Lower leg skin (tissue), 4 donors: ENCODE measurements at places on chromosomes 11 and 22. TPM values are rescaled to one million over a fixed set of nuclear protein-coding genes. Genes with fewer than 3 reads are reported as not detected.

DNA sequence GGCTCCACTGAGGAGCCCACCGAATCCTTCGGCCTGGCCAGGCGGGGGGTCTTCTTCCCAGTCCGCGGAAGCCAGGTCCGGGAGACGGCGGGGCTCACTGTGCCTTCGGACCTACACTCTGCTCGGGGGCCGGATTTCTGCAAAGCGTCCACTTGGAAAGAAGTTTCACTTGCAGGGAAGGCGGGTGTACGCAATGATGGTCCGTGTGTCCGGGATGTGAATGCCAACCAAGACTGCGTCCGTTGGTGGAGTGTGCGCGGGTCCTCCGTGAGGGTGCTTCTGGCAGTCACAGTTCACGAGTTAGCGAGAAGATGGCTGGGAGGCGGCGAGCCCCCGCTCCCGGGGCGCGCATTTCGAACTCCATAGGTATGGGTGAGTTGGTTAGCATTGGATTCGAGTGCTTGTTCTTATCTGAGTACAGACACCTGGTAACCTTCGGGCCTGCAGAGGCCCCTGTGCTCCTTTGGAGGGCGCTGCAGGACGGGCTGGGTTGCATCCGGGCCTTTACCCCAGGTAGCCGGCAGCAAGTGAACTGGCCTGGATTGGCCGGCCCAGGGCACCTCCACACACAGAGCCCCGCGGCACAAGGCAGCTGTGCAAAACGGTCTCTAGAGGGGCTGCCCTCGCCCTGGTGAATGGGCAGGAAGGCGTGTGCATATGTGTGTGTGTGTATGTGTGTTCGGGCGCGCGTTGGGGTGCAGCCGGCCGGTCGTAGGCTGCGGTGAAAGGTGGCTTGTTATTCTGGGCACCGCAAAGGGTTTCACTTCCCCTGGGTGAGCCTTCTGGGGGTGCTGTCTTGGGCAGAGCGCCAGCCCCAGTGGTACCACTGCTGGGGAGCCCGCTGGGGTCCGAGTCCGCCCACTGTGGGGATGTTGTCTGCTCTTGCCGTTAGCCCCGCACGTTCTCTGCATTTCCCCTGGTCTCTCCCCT lies 13.3 kb upstream of the CYP2R1 start:
- DNase-seq, result peak; percentile 87

SULT4A1 gene
- total RNA-seq, result not detected

OR4A16 gene
- not detected for total RNA-seq

NRGN gene
- 0.84 TPM for total RNA-seq

- DNase-seq, result no peak
Observed at GRCh38 chr11:27673979-27674663, 26.1 kb downstream of the BDNF start.

DNA sequence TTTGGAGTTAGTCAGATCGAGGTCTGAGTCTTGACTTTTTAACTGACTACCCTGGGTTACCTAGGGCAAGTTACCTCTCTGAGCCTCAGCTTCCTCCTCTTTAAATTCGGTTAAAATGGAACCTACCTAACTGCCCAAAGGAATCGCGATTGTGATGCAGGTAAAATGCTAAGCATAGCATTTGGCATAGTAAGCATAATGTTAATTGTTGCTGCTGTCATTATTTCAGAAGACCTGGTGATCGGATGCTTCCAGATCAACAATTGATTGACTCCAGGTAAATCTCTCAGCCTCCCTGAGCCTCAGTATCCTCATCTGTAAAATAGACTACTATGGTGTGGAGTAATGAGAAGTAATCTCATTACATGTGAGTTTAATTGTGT lies 550 bp upstream of the SLC43A1 start:
- DNase-seq, result no peak

GRCh38 chr11:120465921-120466534 lies 45.5 kb upstream of the GRIK4 start:
- DNase-seq, result no peak

- DNase-seq, result no peak
Observed at GRCh38 chr11:110061296-110061695, 31.9 kb upstream of the ZC3H12C start.

DNA sequence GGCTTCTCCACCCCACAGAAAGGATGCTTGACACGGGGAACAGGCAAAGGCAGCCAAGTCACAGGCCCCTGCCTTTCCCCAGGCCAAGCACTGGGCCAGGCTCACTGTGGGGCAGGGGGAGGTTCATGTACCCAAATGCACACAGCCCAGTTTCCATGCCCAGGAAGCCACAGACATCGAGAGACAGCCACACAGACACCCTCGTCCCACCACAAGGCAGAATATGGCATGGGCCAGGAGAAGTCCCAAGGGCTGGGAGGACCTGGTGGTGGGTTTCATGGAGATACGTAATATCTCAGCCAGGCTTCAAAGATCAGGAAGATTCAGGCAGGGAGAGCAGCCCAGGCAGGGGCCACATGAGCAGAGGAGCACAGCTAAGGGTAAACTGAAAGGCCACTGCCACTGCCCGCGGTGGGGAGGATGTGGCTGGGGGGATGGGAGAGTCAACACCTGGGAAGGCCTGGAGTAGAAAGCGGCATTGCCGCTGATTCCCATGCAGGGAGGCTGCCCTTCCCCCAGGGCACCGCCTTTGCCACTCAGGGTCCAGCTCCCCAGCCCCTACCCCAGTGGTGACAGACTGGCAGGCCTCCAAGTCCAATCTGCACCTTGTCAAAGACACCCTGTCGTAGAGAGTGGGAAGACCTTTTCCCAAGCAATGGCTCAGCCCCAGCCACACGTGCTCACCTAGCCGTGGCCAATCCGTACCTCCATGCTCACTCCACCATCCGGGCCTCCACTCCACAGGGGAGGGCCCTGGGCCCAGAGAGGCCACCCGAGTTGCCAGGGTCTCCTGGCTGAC lies 2.4 kb upstream of the MFNG start:
- DNase-seq, result no peak

DNA sequence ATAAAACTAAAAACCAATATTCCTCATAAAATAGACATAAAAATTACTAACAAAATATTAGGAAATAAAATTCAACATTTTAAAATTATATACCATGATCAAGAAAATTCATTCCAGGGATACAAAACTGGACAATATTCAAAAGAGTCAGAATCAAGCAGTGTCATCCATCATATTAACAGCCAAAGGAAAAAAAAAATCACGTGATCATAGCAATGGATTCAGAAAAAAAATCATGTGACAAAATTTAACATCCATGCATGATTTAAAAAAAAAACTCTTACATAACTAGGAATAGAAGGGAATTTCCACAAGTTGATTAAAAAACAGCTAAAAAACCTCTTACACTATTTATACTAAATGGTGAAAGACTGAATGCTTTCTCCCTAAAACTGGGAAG lies 95.3 kb upstream of the USP47 start:
- no peak for DNase-seq

DNA sequence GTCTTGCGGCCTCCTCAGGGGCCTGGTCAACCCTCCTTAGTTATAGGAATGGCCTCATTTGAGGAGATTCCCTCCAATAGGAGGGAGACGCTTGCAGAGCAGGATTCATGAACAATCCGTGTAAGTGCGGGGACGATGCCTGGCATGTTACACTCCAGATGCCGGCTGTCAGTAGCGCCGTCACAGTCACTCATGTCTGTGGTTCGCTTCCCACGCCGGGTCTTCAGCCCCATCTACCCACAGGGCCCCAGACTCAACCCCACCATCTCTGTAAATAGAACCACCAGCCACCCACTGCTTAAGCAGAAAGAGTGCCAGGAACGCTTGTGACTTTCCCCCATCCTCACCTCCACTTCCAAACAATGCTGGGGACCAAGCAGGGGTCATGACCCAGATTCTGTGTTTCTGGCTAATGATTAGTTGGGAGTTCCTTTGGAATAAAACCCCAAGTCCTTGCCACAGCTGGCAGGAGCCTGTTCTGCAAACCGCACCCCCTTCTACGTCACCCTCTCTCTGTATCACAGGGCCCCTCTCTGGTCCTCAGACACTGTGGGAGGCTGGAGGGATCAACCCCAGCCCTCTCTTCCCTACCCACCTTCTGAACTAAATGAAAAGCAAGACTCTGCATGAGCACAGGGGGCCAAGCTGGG lies 38.8 kb upstream of the TOLLIP start:
- peak; percentile 77 for DNase-seq

CARD18 gene
- total RNA-seq, result 12.9 TPM

DNA sequence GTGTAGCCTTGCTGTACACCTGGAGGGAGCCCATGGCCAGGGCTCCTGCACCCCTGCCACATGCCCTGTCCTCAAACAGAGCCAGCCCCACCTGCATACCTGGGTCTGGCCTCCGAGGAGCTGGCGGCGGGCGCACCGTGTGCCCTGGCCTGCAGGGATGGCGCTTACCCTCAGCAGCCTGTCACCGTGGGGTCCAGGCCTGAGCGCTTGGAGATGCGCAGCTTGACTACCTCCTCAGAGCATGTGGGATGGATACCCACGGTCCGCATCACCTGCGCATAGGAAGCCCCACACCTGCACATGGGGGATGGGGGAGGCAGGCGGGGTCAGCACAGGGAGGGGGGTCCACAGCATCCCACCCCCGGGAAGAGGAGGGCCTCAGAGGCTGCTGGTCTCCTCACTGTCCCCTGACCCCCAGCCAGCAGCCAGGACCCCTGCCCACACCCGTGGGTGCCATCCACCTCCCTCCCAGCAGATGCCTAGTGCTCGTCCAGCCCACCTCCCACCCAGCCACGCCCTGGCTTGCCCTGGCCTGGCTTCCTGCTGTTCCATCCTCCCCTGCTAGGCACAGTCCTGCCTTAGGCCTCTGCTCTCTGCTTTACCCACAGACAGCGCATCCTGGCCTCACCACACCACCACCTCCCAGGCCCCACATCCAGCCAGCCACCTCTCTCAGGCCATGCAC lies 22.4 kb upstream of the GNB1L start:
- DNase-seq, result peak; percentile 83

CCDC88B gene
- total RNA-seq, result 9.5 TPM

GRCh38 chr11:94581926-94582325 lies 14.8 kb downstream of the PIWIL4 start:
- no peak for DNase-seq

CALCB gene
- total RNA-seq, result not detected

CATSPER1 gene
- not detected for total RNA-seq

DNA sequence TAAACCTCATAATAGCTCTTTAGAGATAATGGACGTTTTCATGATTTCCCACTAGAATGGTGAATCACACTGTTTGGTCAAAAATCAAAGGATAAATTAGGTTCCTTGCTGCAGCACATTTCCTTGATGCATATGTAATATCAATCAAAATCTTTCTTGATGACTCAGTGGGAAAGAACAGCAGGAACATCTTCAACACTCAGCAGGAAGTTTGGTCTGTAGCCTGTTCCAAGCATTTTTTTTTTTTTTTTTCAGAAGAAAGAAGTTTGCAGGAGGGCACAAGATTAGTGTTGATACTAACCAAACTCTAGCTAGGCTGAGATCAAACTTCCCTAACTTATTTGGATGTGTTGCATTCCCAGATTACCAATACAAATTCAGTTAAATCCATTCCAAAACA lies 1529.8 kb downstream of the FAM181B start:
- no peak for DNase-seq

- DNase-seq, result no peak
Observed at GRCh38 chr11:133081730-133082452, 450.4 kb downstream of the OPCML start.

FOLR3 gene
- total RNA-seq, result not detected

GRCh38 chr22:41288245-41288946 lies 2.4 kb upstream of the RANGAP1 start:
- no peak for DNase-seq

DNA sequence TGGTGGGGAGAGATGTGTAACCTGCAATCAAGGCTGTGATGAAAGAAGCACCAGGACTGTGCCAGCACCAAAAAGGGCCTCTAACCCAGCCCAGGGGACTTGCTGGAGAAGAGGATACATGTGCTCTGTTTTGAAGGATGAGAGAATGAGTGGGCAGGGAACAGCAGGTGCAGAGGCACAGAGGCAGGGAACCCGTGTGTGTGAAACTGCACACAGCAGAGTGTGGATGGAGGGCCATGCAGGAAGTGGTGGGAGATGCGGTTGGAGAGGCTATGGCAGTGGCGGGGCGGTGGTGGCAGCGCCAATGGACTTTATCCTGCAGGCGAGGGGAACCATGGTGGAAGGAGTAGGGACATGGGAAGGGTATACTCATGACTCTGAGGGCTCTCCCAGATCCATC lies 25.2 kb upstream of the LRRC32 start:
- no peak for DNase-seq

DNA sequence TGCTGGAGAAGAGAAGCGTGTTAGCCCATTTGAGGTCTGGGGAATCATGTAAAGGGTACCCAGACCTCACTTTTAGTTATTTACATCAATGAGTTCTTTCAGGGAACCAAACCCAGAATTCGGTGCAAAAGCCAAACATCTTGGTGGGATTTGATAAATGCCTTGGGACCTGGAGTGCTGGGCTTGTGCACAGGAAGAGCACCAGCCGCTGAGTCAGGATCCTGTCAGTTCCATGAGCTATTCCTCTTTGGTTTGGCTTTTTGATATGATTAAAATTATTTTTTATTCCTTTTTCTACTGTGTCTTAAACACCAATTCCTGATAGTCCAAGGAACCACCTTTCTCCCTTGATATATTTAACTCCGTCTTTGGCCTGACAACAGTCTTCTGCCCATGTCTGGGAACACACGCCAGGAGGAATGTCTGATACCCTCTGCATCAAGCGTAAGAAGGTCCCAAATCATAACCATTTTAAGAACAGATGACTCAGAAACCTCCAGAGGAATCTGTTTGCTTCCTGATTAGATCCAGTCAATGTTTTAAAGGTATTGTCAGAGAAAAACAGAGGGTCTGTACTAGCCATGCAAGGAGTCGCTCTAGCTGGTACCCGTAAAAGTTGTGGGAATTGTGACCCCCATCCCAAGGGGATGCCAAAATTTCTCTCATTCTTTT lies 65.2 kb downstream of the ALX4 start:
- no peak for DNase-seq

GRCh38 chr11:126058105-126058874 lies 4.4 kb downstream of the CDON start:
- no peak for DNase-seq

DNA sequence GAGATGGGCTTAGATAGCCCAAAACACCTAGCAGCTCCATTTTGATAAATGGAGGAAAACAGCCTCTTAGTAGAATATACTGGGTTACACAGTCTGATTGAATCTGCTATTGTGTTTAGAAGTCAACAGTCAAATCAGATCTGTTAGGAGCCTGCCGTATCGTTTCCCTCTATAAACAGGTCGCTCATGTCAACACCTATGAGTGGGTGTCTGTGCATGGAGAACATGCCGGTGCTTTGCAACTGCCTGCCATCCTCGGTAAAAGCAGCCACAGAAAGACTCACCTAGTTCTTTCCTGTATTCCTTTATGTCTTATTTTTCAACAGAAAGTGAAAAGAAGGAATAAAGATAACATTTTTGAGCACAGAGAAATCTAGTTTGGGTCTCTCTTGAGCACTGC lies 99.4 kb downstream of the ETS1 start:
- DNase-seq, result no peak

- no peak for DNase-seq
Observed at GRCh38 chr11:95499516-95500135, 268.6 kb upstream of the SESN3 start.

ZNF70 gene
- total RNA-seq, result 3.2 TPM

LRRC74B gene
- total RNA-seq, result not detected
